ENCODE measurements at places on chromosomes 12 and 14. TPM values are rescaled to one million over a fixed set of nuclear protein-coding genes. Genes with fewer than 3 reads are reported as not detected.

Gene SPIC
- total RNA-seq: not detected

Gene DPPA3
- not detected for total RNA-seq

Gene MSI1
- total RNA-seq: not detected

Gene DIABLO
- total RNA-seq: 34.7 TPM

Gene PRICKLE1
- total RNA-seq: 11.5 TPM

Gene FITM1
- not detected for total RNA-seq

Gene LUM
- 138 TPM for total RNA-seq

Gene BATF
- total RNA-seq: 9.5 TPM

Gene AICDA
- total RNA-seq: not detected

Gene PKP2
- total RNA-seq: 0.54 TPM

Gene STAC3
- 0.56 TPM for total RNA-seq

Gene ACTR10
- 78.5 TPM for total RNA-seq

Gene LEMD3
- total RNA-seq: 21.8 TPM

Gene PARPBP
- total RNA-seq: 2.6 TPM

Gene MEG3
- total RNA-seq: 153 TPM

Gene CRACR2A
- 2.2 TPM for total RNA-seq

Gene MMP17
- 12.1 TPM for total RNA-seq

Gene EML1
- total RNA-seq: 55.1 TPM

Gene RNF34
- total RNA-seq: 55.5 TPM
